Thyroid gland (tissue), 4 donors: ENCODE measurements at places on chromosomes 5 and 9.

DNA sequence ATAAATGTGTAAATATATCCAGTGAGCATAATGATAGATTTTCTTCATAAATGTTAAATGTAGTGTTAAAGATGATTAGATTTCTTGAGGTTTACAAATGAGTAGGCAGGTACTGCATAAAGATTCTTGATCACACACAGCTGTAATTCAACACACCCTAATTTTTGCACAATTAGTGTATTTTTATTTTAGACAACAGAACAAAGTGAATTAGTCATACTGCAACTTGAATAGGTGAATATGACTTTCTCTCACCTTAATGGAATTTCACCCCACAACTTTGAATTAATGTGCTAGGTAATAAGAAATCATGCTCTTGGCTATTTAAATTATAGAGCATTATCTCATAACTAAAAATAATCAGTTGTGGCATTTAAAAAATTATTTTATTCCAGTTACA, 795.7 kb upstream of the ACO1 start:
- DNase-seq = no peak

GRCh38 chr9:12094046-12094445, 599.1 kb upstream of the TYRP1 start:
- DNase-seq = no peak

GRCh38 chr5:112219000-112219399, 200.1 kb downstream of the EPB41L4A start:
- no peak for DNase-seq

DNA sequence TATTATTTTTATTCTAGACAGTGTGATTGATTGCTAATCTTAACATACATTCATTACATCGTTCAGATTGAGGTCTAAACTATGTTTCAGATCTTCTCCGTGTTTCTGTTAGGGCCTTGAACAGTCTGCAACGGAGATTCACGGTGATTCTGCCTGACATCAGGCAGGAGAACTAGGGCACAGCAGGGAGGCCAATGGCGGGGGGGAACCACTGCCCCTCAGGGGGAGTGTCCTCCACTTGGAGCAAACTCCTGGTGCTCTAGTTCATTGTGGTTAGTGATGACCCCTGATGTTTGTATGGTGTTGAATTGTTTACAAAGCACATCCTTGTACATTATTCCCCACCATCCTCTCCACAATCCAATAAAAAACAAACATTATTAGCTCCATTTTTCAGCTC, 173.5 kb downstream of the ZNF608 start:
- DNase-seq = no peak

- DNase-seq = peak; percentile 18
Measured at GRCh38 chr5:1593903-1594356, 70.2 kb upstream of the LPCAT1 start.

GRCh38 chr5:173859408-173860159, 28.6 kb upstream of the CPEB4 start:
- no peak for DNase-seq

DNA sequence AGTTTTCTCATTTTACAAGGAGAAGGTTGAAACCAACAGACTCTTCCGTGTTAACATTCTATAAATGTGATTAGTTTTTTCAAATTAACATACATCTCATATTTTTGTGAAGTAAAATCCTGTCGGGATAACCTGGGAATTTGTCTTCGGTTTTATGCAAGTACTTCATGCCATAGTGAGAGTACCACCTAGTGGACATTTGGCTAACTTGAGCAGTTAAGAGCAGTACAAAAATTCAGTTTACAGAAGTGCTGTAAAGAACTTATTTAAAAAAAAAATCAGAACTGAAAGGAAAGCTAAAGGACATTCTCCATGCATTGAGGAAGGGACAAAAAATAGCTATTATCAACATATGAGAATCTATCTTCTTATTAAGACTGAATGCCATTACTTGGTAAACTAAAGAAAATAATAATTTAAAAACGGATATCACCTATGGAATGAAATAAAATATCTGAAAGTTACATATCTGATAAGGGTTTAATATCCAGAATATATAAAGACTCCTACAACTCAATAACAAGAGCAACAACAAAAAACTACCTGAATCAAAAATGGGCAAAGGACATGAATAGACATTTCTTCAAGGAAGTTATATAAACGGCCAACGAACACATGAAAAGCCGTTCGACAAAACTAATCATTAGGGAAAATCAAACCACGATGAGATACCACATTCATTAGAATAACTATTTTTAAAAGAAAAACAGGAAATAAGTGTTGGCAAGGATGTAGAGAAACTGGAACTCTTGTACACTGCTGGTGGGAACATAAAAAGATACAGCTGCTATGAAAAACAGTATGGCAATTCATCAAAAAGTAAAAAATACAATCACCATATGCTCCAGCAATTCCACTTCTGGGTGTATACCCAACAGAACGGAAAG, 117.0 kb upstream of the GNA14 start:
- DNase-seq = no peak

DNA sequence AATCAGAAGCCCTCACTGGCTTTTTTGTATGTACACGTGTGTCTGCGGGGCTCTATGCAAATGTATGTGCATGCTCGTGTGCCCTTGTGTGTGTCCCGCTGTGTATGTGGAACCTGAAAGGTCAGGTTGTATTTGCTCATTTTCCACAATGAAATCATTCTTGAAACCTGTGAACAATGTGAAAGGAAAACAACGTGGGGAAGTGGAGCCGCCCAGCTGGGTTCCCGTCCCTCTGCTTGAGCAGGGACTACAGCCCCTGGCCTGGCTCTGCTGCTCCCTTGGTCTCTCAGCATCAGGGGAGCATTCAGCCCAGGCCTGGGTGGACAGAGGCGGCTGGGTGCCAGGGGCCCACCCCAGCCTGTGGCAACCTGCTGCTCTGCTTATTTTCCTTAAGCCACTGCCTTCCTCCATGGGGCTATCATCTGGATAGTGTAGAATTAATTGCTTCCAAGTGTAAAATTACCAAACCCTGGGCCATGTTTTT, 3.0 kb downstream of the ECSCR start:
- no peak for DNase-seq

- peak; percentile 33 for DNase-seq
Measured at GRCh38 chr5:172005708-172006320, 624 bp downstream of the FBXW11 start.

GRCh38 chr9:108709997-108710396, 145.8 kb downstream of the ACTL7B start:
- DNase-seq = no peak

DNA sequence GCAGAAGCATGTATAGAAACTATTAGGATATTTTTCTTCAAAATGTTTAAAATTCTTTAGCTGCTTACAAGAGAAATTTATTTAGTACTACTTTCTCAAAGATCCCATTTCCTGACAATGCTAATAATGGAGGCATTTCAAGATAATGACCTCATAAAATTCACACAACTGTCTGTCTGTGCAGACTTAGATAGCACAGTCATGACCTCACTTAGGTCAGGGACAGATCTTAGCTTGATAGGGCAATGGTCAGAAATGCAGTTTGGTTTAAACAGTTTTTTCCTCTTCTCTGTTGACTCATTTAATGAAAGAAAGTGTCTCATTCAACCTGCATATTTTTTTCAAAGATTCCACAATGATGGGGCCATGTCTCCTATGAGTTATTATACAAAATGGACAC, 128.4 kb downstream of the GRIA1 start:
- no peak for DNase-seq

- no peak for DNase-seq
Measured at GRCh38 chr5:1402611-1403255, 42.5 kb downstream of the SLC6A3 start.

GRCh38 chr9:79233542-79233941, 338.2 kb upstream of the TLE4 start:
- no peak for DNase-seq

- DNase-seq = no peak
Measured at GRCh38 chr5:94969174-94969573, 315.7 kb downstream of the MCTP1 start.

DNA sequence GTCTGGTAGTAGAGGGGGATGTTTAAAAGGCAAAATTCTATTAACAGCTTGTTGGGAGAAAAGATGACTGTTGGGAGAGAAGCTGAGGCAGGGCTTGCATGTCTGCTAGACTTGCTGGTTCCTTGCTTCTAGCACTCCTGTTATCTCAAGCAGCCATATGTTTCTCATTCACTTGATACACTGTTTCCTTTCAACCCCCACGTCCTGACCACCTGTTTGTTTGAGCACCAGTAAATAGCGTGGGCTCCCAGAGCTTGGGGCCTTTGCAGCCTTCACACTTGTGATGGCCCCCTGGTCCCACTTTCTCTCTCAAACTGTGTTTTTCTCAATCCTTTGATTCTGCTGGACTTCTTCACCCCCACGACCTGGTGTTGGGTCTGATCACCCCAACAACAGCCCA, 111.7 kb upstream of the TMEM161B start:
- DNase-seq = no peak

- DNase-seq = no peak
Measured at GRCh38 chr5:142425286-142426065, 100.7 kb upstream of the SPRY4 start.

GRCh38 chr9:125784286-125785049, 37.3 kb downstream of the PBX3 start:
- no peak for DNase-seq

- DNase-seq = no peak
Measured at GRCh38 chr9:83707518-83707767, 315 bp downstream of the UBQLN1 start.

DNA sequence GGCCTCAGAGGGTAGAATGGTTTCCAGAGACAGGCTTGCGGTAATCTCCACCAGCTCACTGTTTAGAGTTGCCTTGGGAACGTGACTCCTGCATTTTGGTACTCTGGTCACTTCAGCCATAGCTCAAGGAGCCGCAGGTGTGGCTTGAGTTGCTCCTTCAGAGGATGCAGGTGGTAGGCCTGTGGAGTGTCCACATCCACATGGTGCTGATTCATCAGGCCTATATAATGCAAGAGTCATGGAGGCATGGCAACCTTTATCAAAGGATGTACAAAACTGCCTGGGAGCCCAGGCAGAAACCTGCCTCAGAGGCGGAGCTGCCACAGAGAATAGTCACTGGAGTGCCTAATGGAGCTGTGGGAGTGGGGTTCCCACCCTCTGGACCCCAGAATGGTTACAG, 114.2 kb downstream of the ANXA1 start:
- DNase-seq = no peak

GRCh38 chr5:94217216-94217615, 401.2 kb downstream of the KIAA0825 start:
- DNase-seq = no peak

DNA sequence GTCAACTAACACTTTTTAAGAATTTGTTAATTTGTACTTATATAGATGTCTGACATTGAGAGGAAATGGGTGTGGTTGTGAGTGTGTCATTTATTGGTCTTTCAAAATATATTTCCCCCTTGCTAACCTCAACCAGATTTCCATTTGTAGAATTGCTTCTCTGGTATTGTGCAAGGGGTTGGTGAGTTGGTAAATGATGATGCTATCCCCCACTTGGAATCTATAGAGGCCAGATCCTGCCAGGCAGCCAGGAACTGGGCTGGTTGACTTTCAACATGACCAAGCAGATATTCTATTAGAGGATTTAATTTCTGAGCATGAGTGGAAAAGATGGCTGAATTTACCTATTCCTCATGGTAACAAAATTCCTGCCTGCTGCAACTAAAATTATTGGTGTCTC, 306.6 kb upstream of the KIF2A start:
- DNase-seq = no peak

GRCh38 chr5:101678481-101679193, 617.4 kb downstream of the SLCO4C1 start:
- peak; percentile 68 for DNase-seq

DNA sequence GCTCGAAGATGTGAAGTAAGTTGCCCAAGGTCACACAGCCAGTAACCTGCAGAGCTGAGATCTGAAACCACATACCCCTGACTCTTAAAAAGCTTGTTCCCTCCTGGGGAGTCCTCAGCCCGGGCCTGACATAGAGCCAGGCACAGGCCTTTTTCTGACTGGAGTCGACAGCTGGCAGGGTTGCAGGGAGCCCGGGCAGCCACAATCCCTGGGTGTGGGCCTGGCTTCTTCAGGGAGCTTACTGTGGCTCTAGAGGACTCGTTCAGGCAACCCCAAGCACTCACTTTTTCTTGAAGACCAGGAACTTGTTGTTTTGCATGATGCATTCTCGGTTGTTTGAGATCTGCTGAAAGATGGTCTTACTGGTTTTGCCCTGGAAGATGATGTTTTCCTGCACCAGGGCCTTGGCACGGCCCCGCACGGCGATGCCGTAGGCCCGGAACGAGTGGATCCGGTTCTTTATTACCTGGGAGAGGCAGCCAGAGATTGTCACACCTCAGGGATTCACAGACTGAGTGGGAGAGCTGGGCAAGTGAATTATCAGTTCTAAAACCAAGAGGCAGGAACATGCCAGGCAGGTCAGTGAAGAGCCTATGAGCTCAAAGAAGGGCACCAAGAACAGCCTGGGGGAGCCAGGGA, 30.0 kb downstream of the POLR1E start:
- DNase-seq = no peak

- DNase-seq = no peak
Measured at GRCh38 chr9:116861321-116861720, 174.2 kb downstream of the TRIM32 start.

- no peak for DNase-seq
Measured at GRCh38 chr5:87138091-87138805, 129.4 kb upstream of the RASA1 start.

DNA sequence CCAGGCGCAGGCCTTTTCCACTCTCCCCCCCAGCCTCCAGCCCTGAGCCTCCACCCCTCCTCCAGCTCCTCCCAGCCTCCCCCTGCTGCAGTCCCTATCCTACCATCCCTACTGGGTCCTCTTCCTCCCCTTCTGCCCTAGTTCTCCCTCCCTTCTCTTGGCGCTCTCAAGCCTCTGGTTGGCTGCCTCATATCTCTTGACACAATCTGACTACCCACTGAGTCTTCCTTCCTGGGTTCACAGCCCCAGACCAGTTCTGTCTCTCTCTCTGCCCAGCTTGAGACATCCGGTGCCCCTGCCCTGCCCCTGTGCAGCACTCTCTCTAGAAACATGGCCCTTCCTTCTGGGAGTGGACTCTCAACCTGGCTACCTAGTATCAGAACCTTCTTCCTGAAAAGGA, 76.2 kb downstream of the TSPAN17 start:
- DNase-seq = no peak
